Activated CD4-positive, CD25-positive, alpha-beta regulatory T cell treated with anti-CD3 and anti-CD28 coated beads, Interleukin-2, amount 50 U/mL, for 24 hours (primary cell): ENCODE measurements at places on chromosomes 13 and 19.

GRCh38 chr19:1042689-1043511 is 3.0 kb downstream of the ABCA7 start:
- no peak for ATAC-seq

DNA sequence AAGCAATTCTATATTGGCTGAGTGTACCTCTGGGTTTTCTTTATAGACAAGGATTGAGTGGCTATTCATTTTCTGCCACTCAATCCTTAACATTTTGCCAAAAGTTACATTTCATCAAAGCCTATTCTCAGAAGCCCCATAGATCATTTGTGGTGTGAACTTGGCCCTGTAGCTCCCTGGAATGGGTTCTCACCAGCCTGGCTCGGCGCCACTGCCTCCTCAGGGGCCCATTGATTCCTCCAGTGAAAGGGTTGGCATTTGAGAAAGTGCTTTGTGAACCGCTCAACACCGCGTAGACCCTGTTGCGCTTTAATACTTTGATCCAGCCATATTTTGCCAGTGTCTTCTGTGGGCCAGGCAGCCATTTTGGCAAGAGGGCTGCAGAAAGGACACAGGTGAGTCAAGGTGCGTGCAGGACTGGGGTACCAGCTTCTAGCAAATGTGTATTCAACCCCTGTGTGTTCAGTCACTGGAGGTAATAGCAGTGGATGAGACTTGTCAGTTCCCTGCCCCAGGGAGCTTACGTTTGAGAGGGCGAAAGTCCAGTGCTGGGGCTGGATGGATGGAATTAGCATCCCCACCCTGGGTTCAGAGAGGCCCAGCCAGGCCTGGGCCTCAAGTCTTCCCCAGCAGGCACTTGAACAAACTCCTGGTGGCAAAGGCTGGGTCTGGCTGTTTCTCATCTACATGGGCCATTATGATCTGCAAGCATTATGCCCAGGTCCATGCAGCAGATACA is 3.8 kb downstream of the RAB8A start:
- ATAC-seq: no peak

- ATAC-seq: no peak
Measured at GRCh38 chr13:97388373-97388772, 45.6 kb upstream of the RAP2A start.

DNA sequence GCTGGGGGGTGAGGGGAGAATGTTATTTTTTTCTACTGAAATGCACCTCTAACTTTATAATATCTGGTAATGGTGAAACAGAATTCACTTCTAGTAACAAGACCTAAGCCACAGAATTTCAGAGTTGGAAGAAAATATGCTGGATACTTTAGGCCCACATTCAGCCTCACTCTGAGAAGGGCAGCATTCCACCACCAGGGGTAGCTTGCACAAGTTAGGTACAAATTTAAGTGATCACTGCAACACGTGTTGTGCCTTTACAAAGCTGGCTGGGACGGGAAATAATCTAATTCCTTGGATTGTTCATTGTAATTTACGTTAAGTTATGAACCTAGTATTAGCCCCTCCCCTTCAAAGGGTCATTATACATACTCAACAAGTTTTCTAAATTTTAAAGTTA is 192.3 kb downstream of the RGCC start:
- ATAC-seq: no peak

GRCh38 chr19:17932485-17933338 is at the start of gene CCDC124:
TSS of gene CCDC124 (plus strand) at chr19:17933015. CDS start at chr19:17936421, 3,406 bp downstream.
- ATAC-seq: peak; percentile 96

DNA sequence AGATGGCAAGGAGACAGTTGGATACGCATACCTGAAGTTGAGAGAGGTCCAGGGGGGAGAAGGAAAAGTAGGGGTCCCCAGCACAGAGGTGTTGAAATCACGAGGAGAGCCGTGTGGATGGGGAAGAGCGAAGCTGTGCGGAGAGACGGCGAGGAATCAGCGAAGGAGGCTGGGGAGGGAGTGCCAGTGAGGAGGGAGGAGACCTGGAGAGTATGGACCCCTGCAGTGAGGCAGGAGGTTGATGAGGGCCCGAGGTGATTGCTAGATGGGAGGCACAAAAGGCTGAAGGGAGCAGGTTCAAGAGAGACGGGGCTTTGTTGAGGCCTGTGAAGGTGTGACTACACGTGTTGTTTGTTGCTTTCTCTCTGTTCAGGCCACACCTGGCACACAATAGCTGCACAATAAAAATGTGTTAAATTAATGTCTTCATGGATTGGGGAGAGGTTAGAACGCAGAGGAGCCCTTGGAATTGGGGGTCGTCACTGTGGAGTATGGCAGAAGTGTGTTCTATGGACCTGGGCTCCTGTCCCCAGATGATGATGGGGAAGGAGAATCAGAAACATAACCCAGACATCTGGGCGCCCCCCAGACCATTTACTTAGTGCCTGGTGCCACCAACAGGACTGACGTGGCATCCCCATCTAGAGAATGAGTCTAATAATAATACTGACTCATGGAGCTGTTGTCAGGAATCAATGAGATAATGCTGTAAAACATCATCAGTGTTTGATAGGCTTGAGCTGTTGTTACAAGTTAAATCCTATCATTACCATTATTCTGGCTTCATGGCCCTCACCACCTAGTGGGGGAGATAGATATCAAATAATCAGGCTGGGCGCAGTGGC is 137.5 kb downstream of the SIPA1L3 start:
- no peak for ATAC-seq

DNA sequence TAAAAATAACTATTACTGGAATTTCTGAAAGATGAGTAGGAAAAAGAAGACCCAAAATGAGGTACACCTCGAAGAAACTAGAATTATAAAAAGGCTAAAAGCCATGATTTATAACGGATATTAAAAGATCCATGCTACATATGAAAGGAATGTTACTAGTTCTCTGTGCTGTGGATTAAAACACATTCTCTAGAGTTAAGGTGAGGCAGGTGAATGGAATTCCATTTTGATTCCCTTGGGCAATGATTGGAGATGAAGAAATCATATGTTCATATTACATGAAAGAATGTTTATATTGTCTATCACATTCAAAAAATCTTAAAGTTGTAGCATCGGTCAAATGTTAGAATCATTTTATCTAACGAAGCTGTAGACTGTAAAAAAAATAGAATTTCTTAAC is 783.7 kb downstream of the PCDH9 start:
- ATAC-seq: no peak

DNA sequence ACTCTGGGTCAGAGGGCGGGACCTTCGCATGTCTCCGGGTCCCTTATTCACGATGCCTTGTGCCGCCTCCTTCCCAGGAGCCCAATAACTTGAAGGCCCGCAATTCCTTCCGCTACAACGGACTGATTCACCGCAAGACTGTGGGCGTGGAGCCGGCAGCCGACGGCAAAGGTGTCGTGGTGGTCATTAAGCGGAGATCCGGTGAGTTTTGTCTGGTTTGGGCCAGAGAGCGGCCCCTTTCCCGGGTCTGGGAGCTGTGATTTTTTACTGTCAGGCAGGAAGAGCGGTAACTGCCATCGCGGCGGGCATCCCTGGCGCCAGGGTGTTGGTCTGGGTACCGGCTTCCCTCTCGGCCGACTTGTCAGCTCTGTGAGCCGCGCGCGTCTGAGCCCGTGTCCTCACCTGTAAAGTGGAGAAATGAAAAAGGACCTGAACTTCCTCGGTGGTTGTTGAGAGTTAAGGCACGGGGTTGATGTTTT is 800 bp downstream of the RPL28 start:
- no peak for ATAC-seq

- peak; percentile 49 for ATAC-seq
Measured at GRCh38 chr19:35445826-35446593, 2.0 kb upstream of the FFAR2 start.

DNA sequence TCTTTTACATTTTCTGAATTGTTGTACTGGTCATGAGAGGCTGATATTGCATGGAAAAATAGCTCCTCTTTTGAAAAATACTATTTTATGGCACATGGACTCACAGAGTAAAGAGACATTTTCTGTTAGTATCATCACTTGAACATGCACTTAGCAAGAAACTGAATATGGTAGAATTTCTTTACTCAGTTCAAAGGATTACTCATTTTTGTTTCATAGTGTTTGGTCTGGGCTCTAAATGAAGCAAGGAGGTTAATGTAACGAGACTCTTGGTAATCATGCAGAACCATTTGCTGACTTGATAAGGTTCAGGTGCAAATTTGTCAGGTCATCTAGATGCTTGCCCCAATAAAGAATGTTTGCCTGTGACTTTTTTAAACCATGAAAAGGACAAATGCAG is 63.2 kb downstream of the GPC6 start:
- ATAC-seq: no peak

DNA sequence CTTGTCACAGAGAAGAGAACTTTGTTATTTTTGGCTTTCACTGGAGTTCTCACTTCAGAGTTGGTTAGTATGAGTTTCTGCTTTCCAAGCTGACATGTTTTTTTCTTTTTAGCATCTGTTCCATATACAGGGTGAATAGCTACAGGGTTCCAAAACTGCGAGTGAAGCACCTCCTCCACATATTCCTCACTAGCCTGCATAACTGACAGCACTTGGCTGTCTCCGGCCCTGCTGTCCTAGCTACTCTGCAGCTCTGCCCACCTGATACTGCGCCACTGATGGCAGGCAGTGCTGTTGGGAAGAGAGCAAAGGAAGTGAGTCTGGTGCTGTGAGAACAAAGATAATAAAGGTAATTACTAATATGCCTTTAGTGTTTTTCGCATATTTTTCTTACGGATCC is 6.8 kb downstream of the ATP8A2 start:
- ATAC-seq: no peak

DNA sequence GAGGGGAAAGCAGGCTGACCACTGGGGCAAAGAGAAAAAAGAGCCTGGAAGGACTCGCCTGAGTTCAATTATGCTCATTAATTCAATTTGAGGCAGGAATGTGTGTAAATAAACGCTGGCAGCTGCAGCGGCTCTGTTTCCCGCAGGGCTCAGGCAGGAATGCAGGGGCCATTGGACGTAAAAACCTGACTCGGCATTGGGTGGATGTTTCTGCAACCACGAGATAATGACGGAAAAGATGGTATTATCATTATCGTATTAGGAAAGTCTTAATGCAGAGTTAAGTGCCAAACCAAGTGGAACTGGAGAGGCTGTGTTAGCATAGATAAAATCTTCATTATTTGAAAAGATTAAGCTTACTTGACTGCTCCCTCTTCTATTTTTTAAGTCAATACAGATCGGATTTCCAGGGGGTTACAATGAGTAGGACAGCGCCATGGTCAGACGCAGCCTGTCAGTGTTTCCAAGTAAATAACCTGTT is 169.8 kb downstream of the SHISA2 start:
- no peak for ATAC-seq

GRCh38 chr19:1855040-1855827 is 7.0 kb upstream of the REXO1 start:
- peak; percentile 74 for ATAC-seq

- no peak for ATAC-seq
Measured at GRCh38 chr13:85537601-85538000, 261.6 kb downstream of the SLITRK6 start.

- ATAC-seq: peak; percentile 81
Measured at GRCh38 chr19:53192771-53193534, at the start of gene ZNF665. TSS of gene ZNF665 (minus strand) at chr19:53193358. CDS start at chr19:53182898, 10,460 bp downstream.

GRCh38 chr13:41352935-41353840 is 42.1 kb downstream of the NAA16 start:
- no peak for ATAC-seq

DNA sequence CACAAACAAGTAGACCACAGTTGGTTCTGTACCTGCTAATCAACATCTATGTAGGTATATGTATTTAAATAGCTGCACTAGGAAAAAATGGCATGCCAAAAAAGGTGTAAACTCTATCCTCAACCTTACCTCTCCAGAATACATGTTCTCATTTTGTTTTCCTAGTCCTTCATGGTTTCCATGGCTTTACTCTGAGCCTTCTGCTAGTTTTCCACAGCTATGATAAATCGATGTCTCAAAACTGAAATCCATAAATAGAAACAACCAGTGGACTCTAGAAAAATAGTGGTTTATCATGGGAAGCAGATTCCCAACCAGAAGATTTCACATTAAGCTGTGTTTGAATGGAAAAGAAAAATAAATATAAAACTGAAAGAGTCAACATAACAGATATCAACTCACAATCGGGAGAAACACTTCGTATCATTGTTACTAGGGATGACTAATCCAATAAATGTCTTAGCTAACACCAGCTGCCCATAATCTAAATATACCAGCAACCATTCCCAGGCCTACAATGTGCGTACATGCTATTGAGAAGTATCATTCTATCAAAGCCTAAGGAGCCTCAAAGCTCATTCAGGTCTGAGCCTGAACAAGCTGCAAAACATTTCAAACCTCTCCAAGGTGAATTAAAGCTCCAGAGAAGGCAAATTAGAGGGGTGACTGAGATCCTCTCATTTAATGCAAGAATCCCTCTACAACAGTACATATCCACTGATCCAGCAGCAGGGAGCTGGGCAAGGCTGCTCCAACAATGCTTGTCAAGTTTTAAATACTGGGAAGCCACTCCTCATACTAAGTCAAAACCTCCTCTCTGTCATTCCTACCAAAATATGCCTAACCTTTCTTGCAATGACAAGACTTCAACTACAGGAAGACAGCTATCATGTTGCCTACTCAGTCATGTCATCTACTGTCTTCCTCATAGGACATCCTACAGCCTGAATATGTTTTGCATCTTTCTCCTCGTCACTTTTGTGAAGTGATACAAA is 90.2 kb downstream of the KCTD12 start:
- ATAC-seq: no peak

GRCh38 chr13:34263681-34264080 is 445.7 kb downstream of the RFC3 start:
- ATAC-seq: no peak

DNA sequence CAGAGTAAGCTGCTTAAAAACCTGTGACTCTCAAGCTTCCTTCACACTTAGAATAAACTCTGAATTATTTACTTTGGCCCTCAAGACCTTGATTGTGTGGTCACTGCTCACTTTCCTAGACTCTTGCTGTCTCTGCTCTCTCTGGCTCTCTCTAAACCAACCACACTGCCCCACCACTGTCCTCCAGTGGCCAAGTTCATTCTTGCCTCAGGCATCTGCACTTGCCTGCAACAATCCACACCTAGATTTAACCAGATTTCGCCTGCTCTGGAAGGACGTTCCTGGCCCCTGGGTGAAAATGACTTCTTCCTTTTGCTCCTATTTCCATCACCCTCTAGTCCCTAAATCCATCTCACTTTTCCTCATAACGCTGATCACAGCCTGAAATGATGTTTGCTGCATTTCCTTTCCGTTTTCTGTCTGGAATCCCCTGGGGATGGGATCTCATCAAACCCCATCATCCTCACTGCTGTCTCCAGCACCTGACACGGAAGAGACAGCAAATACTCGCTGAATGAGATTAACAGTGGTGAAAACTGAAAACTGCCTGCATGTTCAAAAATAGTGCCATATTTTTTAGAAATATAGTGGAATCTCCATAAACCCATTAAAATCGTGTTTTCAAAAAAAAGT is 232.6 kb downstream of the UQCRFS1 start:
- no peak for ATAC-seq

- ATAC-seq: no peak
Measured at GRCh38 chr19:6172074-6172863, 36.8 kb downstream of the ACSBG2 start.

- peak; percentile 97 for ATAC-seq
Measured at GRCh38 chr13:46211483-46212351, at the start of gene LRRC63. TSS of gene LRRC63 (plus strand) at chr13:46211928. CDS start at chr13:46213035, 1,107 bp downstream.

- no peak for ATAC-seq
Measured at GRCh38 chr13:113089693-113090414, 15.7 kb upstream of the F7 start.

- no peak for ATAC-seq
Measured at GRCh38 chr13:111952032-111952431, 114.9 kb upstream of the SOX1 start.

- ATAC-seq: no peak
Measured at GRCh38 chr19:8087876-8088275, 35.3 kb downstream of the CCL25 start.
